ENCODE measurements at places on chromosomes 3 and 15.

DNA sequence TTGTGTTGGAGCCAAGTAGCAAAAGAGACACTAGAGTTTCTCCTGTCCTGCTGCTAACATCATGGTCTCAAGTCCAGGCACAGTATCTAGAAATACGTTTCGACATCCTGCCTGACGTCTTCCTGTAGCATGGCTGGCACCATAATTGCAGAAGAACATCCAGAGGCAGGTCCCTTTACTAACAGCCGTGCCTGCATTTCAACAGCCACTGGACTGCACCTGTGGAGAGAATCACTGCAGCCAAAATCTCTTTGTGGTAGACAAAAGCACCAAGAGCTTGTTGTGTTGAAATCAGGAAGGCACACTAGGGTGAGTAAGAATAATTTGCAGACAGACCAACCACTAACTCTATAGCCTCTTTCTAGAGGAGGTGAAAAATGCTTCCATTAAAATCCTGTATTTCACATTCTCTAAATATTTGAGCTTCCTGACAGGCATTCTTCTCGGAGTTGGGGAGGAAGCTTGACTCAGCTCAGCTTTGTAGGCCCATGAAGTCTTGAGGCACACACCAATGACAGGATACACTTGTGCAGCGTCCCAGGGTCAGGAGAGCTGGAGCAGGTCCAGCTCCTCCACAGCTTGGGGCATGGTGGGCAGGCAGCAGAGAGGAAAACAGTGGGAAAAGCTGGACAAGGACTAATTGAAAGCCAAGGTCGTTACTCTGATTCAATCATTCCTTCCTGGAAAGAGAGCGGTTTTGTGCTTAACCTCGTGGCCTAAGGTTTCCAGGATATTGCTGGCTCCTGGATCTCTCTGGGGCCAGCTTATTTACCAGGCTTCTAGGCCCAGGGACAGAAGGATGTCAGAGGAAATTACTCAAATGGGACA is 244.9 kb downstream of the FAM43A start:
- DNase-seq, result no peak

GRCh38 chr15:22880068-22880980 is 41.9 kb downstream of the NIPA2 start:
- DNase-seq, result no peak

GRCh38 chr3:185734725-185735096 is 90.1 kb downstream of the IGF2BP2 start:
- no peak for DNase-seq

- DNase-seq, result peak; percentile 9
These were observed 64.1 kb downstream of the VPS13C start for GRCh38 chr15:61996056-61996635.

DNA sequence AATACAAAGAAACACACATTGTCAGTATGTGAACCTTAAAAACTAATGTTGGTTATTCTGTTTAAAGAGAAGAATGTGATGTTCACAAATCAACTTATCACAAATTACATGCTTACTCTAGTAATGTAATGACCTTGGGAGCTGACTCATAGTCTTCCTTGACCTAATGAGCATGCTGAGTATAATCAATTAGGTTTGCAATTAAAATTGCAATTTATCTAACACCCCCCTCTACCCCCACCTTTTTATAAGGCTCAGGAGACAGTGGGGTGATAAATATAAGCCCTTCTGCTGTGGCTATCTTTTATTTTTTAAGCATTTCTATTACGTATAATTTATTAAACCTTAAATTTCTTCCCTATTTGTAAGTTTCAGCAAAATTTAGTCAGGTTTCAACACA is 947.8 kb upstream of the CFAP20DC start:
- DNase-seq, result no peak

DNA sequence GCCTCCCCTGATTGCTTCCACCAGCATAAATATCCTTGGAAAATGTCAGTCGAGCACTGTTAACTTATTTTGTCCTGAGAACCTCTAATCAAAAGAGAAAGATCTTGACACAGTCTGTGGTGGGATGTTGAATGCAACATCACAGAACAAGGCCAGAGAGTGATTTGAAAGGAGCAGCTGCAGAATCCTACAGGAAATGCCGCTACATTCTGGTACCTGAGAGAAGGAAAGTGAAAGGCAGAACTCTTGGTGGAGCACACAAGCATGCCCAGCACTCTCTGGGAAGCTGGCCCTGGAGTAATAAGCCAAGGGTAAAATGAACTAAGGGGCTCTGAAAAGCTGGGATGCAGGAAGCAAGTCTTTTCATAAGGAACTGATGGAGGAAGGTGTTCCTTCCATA is 75.8 kb downstream of the CBLB start:
- no peak for DNase-seq

GRCh38 chr3:101879623-101880284 is 30.4 kb downstream of the NFKBIZ start:
- DNase-seq, result no peak

- no peak for DNase-seq
These were observed 23.1 kb upstream of the RHO start for GRCh38 chr3:129505341-129505740.

- no peak for DNase-seq
These were observed 179.1 kb downstream of the THSD4 start for GRCh38 chr15:71294251-71294910.

DNA sequence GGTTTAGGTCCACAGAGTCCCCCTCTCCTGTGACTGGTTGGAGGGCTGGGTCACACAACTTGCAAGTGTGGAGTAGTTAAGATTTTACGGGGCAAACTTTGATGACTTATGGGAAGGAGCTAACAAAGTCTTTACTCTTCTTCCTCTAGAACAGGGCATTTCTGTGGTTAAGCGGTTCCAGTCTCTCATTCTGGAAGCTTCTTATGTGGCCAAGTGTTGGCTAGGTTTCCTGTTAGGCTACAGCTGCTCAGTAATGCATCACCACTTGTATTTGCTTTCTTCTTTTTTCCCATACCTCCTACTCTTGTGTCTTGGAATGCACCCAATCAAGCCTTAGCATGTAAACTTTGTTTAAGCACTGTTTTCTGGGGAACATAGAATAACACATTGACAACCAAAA is 100.6 kb upstream of the PLAAT1 start:
- DNase-seq, result no peak

- DNase-seq, result no peak
These were observed 104.1 kb upstream of the GOLGA8J start for GRCh38 chr15:29978411-29979382.

GRCh38 chr3:116067326-116067725 is 378.0 kb downstream of the LSAMP start:
- no peak for DNase-seq

- no peak for DNase-seq
These were observed 81.6 kb downstream of the STT3B start for GRCh38 chr3:31614162-31614921.

- no peak for DNase-seq
These were observed 149.8 kb downstream of the MECOM start for GRCh38 chr3:169513672-169514071.

DNA sequence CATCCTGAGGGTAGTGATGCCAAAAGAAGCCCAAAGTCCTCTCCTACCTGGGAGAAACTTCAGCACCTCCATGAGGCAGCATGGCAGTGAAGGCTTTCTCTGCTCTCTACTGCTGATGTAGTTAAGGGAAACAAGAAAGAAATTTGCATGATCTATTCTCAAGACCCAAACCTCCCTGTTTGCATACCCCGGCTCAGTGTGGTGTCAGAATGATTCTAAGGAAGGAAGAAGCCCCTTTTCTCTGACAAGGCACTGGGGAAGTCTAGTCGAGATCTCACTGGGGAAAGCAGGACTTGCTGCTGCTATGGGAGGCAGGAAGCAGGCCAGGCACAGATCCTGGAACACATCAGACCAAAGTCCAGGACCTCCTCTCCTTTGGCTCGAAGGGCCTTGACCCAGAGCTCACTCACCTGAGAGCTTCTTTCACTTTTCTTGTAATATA is 89.4 kb upstream of the ICE2 start:
- DNase-seq, result peak; percentile 56

GRCh38 chr3:58333206-58334012 is 717 bp downstream of the PXK start:
- peak; percentile 68 for DNase-seq
